Kidney (tissue), 22 donors: ENCODE measurements at places on chromosomes 13 and 19.

GRCh38 chr19:15111758-15112157 is 4.6 kb downstream of the SYDE1 start:
- H3K4me3 ChIP-seq: no peak overlapping the region
- no peaks in the 10 kb centered on the region for H3K4me1 ChIP-seq
- no peak overlapping the region for H3K27ac ChIP-seq
- no peak for DNase-seq

GRCh38 chr19:13051557-13052165 is 51.0 kb downstream of the LYL1 start:
- no peak overlapping the region for H3K4me3 ChIP-seq
- peak; percentile 93 for DNase-seq
- peaks cover 8% of the 10 kb centered on the region for H3K27me3 ChIP-seq
- peaks cover 34% of the 10 kb centered on the region for H3K4me1 ChIP-seq
- no peaks in the 10 kb centered on the region for H3K36me3 ChIP-seq

DNA sequence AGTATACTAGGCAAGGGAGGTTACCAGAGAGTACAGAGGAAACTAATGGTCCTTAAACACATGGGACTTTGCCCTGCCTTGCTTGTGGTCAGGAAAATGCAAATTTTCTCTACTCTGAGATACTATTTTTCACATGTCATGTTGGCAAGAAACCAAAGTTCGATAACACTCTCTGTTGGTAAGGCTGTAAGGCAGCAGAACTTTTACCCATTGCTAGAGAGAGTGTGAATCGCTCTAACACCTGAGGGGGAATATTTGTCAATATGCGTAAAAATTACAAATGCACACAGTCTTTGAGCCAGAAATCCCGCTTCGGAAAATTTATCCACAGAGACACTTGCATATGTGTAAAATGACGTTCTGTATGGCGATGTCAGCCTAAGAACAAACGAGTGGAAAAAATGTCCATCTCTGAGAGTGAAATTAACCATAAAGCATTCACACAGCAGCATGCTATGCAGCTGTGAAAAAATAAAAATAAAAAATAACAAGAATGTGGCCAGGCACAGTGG is 9.5 kb upstream of the RFX1 start:
- DNase-seq: no peak
- H3K27ac ChIP-seq: no peak overlapping the region
- no peaks in the 10 kb centered on the region for H3K27me3 ChIP-seq
- no peak overlapping the region for H3K4me3 ChIP-seq

DNA sequence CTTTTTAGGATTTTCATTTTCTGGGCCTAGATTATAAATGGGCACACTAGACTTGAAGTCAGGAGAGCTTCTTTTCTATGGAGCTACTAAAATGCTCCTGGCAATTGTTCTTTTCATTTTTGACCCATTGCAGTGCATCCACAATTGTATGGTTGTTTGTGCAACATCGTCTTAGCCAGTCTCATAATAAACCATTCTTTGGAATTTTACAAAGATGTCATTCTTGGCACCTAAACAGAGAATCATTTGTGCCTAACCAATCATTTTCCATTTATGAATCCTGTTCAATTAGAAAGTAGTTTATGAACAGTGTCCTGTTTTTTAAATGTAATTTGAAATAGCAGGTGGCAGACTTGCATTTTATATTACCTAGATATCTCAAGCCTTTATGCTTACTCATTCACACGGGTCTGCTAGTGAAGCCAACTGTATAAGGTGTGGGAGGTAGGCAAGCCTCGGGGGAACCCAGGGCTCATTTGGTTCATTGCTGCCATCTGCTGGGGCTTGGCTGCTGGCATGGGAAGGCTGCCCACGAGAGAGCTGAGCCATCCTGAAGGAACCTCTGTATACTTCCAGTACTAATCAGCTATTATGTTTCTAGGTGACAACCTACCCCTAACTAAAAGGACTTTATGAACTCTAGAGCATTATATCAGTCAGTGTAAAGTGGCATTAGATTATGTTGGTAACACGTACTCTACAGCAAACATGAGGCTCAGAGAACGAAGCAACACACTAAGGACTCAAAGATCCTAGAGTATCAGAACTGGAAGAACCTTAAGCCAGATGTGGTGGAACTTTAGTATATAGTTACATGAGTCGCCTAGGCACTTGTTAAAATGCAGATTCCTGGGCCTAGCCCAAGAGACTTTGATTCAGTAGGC is 60.0 kb downstream of the TPT1 start:
- no peaks in the 10 kb centered on the region for H3K27me3 ChIP-seq
- DNase-seq: peak; percentile 61
- H3K36me3 ChIP-seq: no peaks in the 10 kb centered on the region
- no peak overlapping the region for H3K4me3 ChIP-seq
- no peaks in the 10 kb centered on the region for H3K4me1 ChIP-seq
- no peak overlapping the region for H3K27ac ChIP-seq

DNA sequence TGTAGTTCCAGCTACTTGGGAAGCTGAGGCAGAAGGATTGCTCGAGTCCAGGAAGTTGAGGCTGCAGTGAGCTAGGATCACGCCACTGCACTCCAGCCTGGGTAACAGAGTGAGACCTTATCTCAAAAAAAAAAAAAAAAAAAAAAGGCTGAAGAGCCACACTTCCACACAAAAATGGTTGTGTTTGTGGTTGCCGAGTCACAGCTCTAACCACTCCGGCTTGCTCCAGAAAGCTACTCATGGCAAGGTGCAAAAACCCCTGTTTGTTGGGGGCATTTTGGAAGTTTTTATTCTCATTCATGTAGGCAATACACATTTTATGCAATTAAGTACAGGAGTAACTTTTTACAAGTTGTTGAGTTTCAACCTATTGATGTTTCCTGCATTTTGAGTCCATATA is 93.5 kb downstream of the INSR start:
- peaks cover 21% of the 10 kb centered on the region for H3K4me1 ChIP-seq
- H3K27ac ChIP-seq: no peak overlapping the region
- no peaks in the 10 kb centered on the region for H3K36me3 ChIP-seq
- DNase-seq: no peak

- no peaks in the 10 kb centered on the region for H3K27me3 ChIP-seq
- H3K36me3 ChIP-seq: no peaks in the 10 kb centered on the region
- H3K27ac ChIP-seq: no peak overlapping the region
- H3K4me3 ChIP-seq: no peak overlapping the region
- peak; percentile 37 for DNase-seq
Observed at GRCh38 chr19:27746691-27747380, 1466.1 kb downstream of the UQCRFS1 start.

DNA sequence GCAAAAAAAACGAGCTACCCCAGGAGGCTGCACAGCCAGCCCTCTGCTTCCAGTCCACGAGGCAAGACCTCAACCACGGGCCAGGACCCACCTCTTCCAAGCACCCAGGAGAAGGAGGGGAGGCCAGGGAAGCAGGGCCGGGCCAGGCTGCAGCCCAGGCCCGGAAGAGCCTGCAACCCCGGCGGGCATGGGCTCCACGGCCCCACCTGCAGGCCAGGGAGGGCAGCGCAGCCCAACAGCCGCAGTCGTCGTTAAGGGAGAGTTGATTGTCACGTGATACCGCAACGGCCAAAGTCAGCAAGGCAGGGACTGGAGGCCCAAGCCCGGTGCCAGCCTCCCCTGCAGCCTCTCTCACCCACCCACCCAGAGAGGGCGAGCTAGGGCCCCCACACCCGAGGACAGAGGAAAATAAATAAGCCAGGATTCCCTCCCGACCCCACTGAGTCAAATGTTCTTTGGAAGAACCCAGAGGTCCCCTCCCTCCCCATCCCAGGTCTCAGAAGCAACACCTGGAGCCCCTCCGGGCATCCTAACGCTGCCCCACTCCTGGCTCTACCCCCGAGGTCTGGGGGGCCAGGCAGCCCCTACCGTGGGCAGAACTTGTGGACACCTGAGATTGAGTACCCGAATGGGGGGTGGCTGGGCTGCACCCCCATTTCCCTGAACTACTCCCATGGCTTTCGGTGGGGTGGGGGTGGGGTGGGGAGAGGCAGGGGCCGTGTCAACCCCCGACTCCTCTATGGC is 5.2 kb upstream of the REXO1 start:
- peaks cover 10% of the 10 kb centered on the region for H3K4me1 ChIP-seq
- peak; percentile 80 for DNase-seq
- H3K27me3 ChIP-seq: no peaks in the 10 kb centered on the region
- no peak overlapping the region for H3K27ac ChIP-seq
